GM12878 (cell line): ENCODE measurements at places on chromosomes 5 and 9. TPM values are rescaled to one million over a fixed set of nuclear protein-coding genes. Genes with fewer than 3 reads are reported as not detected.

DNA sequence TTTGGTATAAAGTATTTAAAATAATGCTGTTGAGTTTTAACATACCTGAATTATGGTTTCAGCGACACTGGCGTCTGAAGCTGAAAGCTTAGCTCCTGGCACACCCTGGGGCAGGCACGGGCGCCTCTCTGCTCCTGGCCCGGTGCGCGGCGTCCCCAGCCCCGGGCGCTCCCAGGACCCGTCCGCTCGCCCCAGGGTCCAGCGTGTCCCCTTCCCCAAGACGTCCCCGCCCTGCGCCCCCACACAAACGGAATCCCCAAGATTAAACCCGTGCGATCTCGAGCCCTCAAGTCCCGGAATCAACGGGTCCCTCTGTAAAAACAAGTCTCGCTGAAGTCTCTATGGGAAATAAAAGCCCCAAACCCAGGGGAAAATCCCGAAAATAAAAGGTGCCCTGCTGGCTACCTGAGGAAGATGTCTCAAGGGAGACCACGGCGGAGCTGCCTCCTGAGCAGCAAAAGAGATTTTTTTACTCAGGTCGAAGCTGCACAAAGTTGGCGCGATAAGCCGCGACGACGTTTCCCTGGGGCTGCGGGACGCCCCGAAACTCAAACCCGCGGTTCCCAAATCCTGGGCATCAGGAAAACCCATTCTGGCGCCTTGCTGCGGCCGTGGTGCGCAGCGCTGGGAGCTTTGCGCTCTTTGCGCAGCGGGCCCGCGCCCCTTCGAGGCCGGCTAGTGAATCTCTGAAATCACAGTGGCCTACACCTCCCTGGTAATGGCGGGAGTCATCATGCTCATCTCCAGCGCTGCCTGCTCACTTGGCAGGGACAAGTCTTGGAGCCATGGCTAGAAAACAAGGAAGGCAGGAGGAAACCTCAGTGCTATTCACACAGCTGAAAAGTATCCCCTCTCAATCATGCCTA, 6.3 kb upstream of the IFNA8 start:
- no peak for DNase-seq

DNA sequence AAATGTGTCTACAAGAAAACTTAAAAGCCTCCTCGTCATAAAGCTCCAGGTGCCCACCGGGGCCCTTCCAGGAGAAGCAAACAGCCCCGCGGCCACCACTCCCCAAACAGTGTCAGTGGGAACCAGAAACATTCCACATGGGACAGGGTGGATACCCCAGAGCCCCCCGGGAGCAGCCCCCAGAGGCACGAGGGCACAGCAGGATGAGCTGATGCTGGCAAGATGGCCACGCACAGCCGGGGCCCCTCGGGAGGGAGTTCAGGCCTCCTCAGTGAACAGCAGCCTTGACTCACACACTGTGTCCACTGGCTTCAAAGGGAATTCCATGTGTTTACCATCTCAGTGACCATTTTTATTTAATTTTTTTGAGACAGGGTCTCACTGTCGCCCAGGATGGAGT, 10.5 kb downstream of the EXD3 start:
- no peak for DNase-seq

DNA sequence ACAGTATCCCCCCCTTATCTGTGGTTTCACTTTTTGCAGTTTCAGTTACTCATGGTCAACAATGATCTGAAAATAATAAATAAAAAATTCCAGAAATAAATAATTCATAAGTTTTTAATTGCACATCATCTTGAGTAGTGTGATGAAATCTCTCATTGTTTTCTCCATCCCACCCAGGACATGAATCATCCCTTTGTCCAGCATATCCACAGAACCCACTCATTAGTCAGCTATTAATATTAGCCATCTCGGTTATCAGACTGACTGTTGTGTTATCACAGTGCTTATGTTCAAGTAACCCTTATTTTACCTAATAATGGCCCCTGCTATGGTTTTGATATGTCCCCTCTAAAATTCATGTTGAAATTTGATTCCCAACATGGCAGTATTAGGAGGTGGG, 40.7 kb downstream of the FAM114A2 start:
- DNase-seq, result no peak

DNA sequence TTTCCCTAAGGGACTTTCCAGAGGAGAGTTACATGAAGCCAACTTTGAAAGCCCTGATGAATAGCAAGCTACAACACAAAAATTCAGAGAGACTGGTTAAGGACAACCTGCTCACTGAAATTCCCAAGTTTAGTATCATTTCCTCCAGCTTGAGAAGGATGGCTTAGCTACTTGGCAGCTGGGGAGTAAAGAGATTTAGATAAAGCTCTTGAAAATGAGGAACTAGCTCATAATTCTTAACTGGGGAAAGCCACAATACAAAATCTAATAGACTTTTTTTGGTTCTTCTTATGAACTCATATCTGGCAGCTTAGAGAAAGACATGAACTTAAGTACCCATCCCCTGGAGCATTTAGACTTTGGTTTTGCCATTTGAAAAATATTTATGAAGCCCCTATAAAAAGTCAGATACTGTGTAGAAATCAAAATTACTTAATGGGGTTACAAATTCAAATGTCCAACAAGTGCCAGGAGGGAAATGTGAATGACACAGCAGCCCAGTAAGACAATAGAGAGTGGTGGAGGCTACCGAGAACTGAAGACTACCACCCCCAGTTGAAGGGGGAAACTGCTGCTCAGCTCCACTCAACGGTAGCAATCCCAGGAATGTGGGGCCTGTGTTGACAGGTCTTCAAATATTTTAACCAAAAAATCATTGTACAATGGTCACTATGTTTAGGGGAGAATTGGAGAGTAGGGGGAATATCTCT, 79.4 kb upstream of the ADRB2 start:
- no peak for DNase-seq

GRCh38 chr9:125176636-125177035, 13.0 kb downstream of the PPP6C start:
- DNase-seq, result no peak

GRCh38 chr9:75633451-75634057, 256.9 kb upstream of the PCSK5 start:
- no peak for DNase-seq

DNA sequence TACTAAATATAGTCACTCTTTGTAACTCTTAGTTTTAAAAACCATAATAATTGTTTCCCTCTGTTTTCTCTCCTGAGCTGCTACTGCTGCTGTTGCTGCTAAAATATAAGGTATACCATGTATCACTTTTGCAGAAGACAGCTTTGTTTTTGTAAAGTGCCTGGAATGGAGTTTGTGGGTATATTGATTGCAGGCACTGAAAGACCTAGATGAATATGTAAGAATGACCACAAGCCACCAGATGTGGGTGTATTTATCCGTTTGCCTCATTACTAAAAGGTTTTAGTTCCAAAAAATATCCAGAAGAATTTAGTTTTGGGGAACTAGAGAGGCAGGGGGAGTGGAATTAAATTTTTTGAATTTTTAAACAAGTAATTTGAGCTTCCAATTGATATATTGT, 151.1 kb upstream of the CDKN2B start:
- no peak for DNase-seq

DNA sequence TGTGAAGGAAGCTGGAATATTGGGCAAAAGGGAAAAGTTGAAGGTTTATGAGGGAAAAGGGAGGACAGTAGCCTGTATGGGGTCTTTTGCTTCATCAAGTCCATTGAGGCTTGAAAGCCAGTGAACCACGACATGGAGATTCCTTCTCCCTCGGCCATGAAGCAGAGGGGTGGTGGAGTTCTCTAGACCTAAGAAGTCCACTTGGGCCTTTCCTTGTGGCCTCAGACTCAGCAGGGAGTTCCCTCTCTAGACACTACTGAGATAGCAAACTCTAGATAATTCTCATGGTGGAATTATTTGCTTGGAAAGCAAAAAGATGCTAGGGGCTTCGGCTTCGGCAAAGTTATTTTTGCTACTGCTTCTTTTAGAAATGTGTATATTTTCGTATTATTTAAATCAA, 78.5 kb downstream of the FOXD1 start:
- DNase-seq, result no peak

DNA sequence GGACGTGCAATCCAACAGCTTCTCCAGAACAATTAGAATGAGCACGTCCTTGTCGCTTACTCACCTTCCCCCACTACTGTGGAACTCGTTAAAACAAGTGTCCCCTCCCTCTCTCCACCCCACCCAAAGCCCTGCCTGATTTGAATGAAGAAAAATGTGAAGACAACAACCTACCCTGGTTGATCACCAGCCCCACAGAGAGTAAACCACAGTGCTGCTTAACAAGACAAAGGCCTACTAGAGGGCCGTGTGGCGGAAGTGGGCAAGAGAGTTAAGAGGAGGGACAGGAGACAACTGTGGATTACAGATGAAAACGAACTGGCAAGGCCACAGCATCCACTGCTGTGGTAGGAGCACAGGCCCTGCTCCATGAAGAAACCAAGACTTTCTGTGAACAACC, 51.1 kb downstream of the CDK5RAP2 start:
- DNase-seq, result no peak

DNA sequence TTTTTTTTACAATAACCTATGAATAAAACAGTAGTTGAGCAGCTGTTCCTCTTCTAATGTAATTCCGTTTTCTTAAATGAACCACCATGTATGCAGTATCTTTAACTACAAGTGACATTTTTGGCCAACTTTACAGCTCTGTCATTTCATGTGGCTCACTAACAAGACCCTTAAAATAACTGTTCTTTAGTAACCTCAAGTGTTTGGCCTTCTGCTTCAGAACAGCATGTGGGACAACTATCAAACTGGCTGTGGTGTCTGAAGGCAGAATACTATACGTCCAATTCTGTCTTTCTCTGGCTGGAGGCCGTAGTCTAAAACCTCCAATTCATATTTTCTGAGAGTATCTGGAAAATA, 391.4 kb downstream of the NNT start:
- DNase-seq, result no peak

DNA sequence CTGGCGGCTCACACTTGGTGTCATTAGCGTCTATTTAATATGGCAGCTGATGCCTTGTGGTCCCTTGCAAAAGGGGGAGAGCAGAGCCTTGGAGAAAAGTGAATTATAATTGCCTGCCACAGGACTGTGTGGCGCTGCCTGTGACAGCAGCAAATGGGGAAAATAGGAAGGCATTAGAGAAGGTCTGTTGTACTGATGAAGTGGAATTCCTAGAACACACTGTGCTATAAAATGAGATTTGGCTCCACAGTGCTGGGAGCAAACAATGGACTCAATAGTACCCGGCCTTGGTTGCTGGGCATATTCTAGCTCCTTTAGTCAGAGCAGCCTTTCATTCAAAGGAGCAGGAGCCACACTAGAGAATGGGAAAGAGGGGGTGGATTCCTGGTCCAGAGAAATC, 21.3 kb downstream of the SEMA6A start:
- DNase-seq, result no peak

DNA sequence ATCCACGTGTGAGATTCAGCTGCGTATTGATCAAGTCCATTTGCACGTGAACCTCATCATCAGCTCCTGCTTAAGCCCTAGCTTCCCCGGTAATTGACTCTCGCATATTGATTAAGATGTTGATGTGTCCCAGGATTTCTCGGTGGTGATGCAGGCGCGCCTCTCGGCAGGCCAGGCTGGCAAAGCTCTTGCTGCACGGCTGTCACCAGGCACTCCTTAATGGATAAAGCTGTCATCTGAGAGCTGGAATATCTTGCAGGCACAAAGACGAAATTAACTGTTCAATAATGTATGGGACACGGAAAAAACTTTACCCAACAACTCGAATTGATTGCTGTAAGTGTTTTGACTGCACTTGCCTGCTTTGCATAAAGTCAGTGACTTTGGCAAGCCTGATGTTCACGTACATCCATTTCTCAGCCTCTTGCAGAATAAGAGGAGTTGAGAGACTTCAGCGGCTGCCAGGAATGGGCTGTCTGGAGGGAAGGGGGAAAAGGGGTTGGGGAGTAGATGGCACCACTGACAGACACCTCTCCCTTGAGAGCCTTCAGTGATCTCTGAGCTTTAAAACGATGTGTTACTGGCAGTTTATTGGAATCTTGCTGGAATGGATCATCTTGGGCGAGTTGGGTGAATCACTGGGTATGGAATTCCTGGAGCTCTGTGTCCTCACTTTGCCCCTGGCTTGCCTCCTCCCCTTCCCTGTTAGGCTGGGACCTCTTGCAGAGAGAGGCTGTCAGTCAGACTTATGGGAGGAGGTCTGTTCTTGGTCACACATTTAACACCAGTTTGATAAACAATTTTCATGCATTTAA, 650.3 kb downstream of the CCDC171 start:
- no peak for DNase-seq

GRCh38 chr9:136784249-136784996, 6.7 kb upstream of the TMEM141 start:
- DNase-seq, result no peak

GRCh38 chr5:88878976-88879375, 4.0 kb downstream of the MEF2C start:
- no peak for DNase-seq

DNA sequence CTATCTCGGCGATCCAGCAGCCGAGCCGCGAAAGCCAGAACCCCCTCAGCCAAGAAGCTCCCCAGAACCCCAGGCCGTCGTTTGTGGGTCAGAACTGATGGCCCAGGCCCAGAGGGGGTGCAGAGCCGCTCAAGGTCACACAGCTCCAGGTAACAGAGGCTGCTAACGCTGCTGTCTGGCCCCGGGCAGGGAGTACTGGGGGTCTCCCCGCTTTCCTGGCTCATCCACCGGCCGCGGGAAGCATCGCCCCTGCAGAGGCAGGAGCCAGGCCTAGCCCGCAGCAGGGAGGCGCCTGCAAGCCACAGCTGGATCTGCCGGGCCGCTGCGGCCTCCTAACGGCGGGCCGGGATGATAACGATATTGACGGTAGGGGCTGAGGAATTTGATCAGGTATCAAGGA, 39.4 kb upstream of the CTSV start:
- DNase-seq, result no peak

DNA sequence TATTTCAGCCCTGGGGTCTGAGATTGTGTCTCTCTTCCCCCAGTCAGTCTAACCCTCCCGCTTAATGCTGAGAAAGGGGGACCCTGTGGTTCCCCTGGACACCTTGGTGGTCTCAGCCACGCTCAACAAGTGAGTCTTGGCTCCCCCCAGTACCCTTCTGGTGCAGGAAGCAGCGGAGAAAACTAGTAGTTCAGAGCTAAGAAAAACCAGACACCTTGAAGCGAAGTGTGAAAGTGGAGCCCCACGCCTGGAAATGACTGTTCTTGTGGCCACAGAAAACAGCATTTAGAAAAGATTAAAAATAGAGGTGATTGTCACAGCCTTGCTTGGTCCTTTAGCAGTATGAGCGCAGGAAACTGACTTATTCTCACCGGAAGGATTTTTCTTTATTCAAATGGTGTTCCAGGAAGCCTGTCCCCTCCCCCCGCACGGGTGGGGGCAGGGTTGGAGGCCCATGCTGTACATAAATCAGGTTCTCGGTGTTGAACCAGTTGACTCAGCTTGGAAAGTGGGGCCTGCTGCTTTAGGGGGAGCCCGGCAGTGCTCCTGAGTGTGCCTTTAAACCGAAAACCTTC, 8.1 kb downstream of the ARPC5L start:
- peak; percentile 61 for DNase-seq

NR6A1 gene
- total RNA-seq, result 8.7 and 9.2 TPM in 2 replicates

PCDHGA10 gene
- total RNA-seq, result 1.8 and 1.9 TPM in 2 replicates

PPP3R2 gene
- total RNA-seq, result not detected in 2 replicates

PTGER4 gene
- 1.8 and 1.9 TPM in 2 replicates for total RNA-seq

LOX gene
- total RNA-seq, result 0.37 and 0.69 TPM in 2 replicates

ZMAT2 gene
- 44.1 and 44.8 TPM in 2 replicates for total RNA-seq

DNAJB5 gene
- total RNA-seq, result 9.3 and 9.9 TPM in 2 replicates

NDUFS4 gene
- total RNA-seq, result 69.9 and 73.9 TPM in 2 replicates
